ENCODE measurements at places on chromosomes 7 and 10.

- DNase-seq = no peak
Measured at GRCh38 chr7:16083931-16084330, 337.4 kb downstream of the CRPPA start.

DNA sequence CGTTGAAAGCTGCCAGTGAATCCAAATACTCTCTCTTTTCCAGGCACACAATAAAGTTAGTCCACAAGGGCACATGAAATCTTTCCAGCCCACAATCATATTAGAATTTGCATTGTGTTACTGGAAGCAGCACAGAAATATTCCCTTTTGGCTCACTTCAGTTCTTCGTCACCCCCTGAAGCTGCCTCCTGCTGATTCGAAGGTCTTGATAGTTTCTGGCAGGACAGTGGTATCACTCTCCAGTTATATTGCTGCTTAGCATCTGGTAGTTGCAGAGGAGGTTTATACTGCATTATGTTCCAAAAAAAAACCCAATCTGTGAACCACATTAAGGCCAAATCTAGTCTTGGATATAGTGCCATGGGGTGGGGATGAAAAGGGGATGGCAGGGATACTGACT is 253.2 kb downstream of the BICC1 start:
- DNase-seq = no peak

- no peak for DNase-seq
Measured at GRCh38 chr10:7385114-7385513, 25.7 kb downstream of the SFMBT2 start.

- no peak for DNase-seq
Measured at GRCh38 chr7:30163231-30163894, 28.6 kb downstream of the MTURN start.

GRCh38 chr10:22666287-22667092 is 47.9 kb downstream of the PIP4K2A start:
- peak; percentile 51 for DNase-seq

GRCh38 chr10:75612904-75613684 is 181.7 kb downstream of the LRMDA start:
- no peak for DNase-seq

- DNase-seq = no peak
Measured at GRCh38 chr10:9227679-9228365, 1173.3 kb downstream of the GATA3 start.

- no peak for DNase-seq
Measured at GRCh38 chr10:43921478-43921877, 272.8 kb upstream of the ZNF32 start.

DNA sequence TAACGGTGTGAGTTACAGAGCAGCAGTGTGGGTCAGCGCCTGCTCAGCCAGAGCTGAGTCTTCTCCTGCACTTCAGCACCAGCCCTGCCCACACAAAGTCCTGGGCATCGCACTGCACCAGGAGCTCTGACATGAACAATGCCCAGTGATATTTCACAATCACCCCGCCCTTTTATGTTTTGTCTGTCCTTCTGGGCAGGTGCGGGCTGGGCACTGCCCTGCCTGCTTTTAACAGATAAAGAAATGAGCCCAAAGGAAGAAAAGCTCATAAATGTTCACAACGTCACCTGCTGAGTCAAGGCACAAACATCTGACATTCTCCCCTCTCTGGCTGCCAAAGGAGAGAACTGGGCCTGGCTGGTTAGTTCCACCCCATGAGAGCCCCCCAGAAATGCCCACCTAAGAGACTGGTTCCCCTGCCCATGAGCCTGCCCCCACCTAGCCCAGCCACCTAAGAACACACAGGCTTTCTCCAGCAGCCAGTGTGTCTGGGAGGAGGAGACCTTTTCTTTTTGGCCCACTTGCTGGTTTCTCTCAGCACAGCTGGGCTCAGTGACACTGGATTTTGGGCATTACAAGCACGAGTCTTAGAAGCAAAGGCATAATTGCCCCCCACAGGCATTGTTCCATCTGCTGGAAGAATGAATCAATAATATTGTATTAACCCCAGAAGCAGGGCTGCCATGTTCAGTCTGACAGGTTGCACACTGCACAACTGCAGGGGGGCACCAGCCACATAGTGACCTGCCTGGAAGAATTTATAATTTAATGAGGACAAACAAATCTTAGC is 22.3 kb downstream of the CALML3 start:
- DNase-seq = no peak

GRCh38 chr10:82543631-82544030 is 668.6 kb downstream of the NRG3 start:
- DNase-seq = no peak

- DNase-seq = no peak
Measured at GRCh38 chr10:45463244-45464116, 89.5 kb downstream of the ALOX5 start.

- DNase-seq = no peak
Measured at GRCh38 chr10:68727146-68727545, 6.1 kb downstream of the CCAR1 start.

DNA sequence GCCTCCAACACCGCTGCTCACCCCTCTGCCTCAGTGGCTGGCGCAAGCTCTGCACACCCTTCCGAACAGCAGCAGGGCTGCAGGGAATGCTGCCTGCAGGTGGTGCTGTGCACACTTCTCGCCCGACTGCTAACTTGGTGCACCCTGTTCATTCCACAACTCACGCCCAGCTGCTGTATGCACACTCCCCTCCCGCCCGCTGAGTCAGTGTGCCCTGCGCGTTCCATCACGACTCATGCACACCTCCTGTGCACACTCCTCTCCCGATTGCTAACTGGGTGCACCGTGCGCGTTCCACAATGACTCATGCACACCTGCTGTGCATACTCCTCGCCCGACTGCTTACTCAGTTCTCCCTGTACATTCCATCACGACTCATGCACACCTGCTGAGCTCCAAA is 21.5 kb downstream of the ADARB2 start:
- DNase-seq = peak; percentile 30

- DNase-seq = no peak
Measured at GRCh38 chr7:44972562-44972961, 6.3 kb downstream of the MYO1G start.

DNA sequence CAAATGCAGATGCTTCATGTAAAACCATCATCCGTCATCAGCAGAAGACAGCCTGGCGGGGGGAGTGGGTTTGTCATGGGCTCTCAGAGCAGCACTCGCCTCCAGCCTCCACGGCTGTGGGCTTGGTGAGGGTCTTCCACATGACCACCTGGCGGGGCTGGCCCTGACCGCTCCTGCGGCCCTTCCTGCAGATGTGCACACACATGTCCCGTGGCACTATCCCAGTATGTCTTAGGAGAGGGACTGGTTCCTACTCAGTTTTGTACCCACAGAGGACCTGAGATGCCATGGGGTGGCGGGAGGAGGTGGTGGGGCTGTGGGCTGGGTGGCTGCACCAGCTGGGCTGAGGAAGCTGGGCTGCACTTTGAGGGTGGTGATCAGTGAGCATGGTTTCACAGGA is 4.7 kb downstream of the IDI2 start:
- DNase-seq = no peak

- no peak for DNase-seq
Measured at GRCh38 chr7:87342231-87342630, 3.2 kb upstream of the CROT start.

GRCh38 chr10:71737001-71737833 is 17.6 kb upstream of the C10orf105 start:
- DNase-seq = peak; percentile 43

DNA sequence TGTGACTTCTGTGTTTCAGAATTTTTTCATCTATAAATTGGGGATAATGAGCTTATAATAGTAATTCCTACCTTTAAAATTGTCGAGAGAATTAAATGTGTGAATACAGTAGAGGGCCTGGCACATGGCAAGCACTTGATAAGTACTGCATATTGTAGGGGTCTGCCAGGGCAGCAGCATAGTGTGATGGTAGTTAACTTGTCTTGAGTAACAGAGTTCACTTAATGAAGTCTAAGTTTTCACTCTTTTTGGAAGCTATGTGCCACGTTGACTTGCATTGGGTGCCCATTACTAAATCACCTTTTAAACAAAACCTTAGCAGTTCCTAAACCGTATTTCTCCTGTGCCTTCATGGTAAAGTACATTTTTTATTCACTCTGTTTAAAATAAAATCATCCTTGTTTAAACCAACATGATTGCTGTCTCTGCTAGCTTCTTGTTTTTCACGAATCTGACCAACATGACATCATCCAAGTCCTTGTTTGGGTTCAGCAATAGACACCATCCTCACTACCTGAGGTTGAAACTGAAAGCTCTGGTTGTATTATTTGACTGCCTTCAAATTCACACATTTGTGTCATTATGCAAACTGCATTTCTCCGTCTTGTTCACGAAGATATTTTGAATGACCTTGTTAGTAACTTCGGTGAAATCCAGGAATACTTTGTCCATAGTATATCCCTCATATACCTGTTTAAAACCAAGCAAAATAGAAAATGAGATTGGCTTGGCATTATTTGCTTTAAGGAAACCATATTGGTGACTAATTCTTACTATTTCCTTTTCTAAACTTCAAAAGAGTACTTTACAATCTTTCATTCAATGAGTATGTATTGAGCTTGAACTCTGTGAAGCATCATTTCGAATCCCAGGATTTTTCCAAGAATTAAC is 340.2 kb downstream of the SUGCT start:
- DNase-seq = no peak

- DNase-seq = no peak
Measured at GRCh38 chr7:47255441-47255840, 326.5 kb downstream of the TNS3 start.

GRCh38 chr10:132417957-132418441 is 21.0 kb downstream of the PWWP2B start:
- no peak for DNase-seq

- DNase-seq = no peak
Measured at GRCh38 chr10:80709866-80710265, 172.2 kb downstream of the SH2D4B start.

DNA sequence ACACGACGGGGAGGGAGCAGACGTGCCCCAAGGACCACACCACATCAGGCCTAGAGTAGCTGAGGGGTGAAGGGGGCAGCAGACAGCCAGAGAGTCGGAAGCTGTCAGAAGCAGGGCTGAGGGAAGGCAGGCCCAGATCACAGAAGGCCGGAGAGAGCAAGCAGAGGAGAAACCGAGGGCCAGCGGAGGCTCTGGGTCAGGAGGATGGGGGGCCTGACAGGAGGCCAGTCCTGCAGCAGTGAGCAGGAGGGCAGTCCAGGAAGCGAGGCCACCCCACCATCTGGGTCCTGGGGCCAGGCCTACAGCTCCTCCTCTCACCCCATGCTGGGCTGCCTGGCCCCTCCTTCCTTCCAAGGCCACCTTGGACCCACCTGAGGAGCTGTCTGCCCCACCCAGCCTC is 20.3 kb downstream of the SLIT1 start:
- DNase-seq = no peak

DNA sequence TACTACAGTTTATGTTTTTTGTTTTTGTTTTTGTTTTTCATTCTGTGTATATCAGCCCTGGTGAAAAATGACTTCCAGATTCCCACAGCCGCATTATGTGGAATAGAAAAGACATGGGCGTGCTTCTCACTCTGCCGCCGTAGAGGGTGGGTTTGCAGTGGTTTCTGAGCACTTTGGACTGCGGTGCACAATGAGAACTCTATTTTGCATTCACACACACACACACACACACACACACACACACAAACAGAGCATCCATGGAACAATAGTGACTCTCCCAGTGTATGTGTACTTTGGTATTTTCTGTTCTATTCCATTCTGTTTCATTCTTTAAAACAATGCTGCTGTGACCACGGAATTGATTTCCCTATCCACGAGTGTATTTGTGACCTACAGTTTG is 657.3 kb upstream of the FOXK1 start:
- no peak for DNase-seq

DNA sequence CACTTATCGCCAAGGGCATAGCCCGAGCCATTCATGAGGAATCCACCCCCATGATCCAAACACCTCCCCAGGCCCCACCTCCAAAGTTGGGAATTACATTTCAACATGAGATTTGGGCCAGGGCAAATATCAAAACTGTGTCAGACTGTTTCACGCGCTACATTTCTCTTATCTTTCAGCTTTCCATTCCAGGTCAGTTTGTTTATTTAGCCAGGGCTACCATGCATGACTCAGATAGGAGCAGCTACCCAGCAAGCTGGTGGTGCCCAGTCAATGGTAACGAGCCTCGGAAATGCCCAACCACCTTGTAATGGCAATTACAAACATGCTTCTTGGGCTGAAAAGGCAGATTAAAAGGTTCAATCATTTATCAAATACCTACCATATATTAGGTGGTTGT is 43.6 kb upstream of the BAMBI start:
- DNase-seq = no peak

DNA sequence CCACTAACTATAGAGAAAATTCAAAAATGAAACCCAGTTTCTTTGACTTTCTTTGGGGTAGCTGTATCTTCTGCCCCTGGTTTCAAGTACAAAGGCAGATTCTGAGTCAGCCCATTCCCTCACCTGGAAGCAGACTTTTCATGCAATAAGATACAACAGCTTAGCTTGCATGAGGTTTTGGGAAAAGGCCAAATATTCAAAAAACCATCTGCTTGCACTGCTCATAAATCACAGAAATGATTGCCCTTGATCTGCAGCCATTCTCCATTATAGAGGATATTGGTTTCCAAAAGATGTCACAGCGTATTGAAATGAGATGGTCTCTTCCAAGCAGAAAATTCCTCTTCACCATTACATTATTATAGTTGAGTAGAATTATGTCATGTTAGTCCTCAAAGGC is 354.0 kb downstream of the PHF14 start:
- DNase-seq = no peak

DNA sequence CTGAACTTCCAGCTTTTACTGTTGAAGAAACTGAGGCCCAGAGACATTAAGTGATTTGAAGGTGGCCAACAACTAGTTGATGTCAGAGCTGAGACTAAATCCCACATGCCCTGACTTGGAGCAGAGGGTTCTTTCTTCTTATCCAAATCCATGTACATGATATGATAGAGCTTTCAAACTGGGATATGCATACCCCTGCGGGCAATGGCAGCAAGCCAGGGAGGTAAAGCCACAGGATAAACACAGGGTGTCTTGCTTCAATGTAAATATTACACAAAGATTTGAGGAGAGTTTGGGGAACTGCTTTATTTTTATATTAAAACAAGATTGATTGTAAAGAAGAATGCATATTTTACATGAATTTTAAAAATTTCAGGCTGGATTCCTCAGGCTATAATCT is 2.3 kb upstream of the LRRC72 start:
- no peak for DNase-seq

- peak; percentile 55 for DNase-seq
Measured at GRCh38 chr10:30002426-30003266, 56.7 kb downstream of the JCAD start.

Data from activated naive CD4-positive, alpha-beta T cell treated with Interleukin-2 at 50 U/mL for 16 hours (primary cell).